ENCODE measurements at places on chromosomes 3 and 15. TPM values are rescaled to one million over a fixed set of nuclear protein-coding genes. Genes with fewer than 3 reads are reported as not detected.

- peaks cover 3% of the 10 kb centered on the region for H3K27me3 ChIP-seq
- DNase-seq = no peak
- no peaks in the 10 kb centered on the region for H3K36me3 ChIP-seq
- no peaks in the 10 kb centered on the region for H3K4me1 ChIP-seq
These were observed 50.5 kb upstream of the WNT5A start for GRCh38 chr3:55537563-55537962.

DNA sequence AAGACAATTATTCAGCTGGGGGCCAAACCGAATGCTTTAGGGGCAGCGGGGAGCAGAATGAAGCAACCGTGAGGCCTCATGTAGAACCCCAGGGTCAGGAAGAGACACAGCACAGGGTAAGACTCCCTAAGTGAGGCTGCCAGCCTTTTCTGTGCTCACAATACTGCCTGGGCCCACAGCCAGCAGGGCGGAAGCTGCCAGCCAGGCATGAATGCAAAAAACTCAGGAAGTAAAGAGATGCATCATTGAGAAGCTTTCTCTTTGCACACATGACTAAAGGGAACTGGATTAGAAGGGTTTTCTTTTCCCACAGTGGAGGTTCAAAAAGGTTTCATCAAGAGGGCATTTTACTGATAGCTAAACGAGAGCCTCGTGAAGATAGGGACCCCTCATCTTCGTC lies 33.3 kb downstream of the CA12 start:
- H3K27ac ChIP-seq = no peak overlapping the region
- no peak overlapping the region for H3K4me3 ChIP-seq
- H3K36me3 ChIP-seq = no peaks in the 10 kb centered on the region
- H3K27me3 ChIP-seq = no peaks in the 10 kb centered on the region

GRCh38 chr15:100043692-100044091 lies 298.1 kb downstream of the ADAMTS17 start:
- no peak overlapping the region for H3K27ac ChIP-seq
- no peak for DNase-seq
- H3K27me3 ChIP-seq = no peaks in the 10 kb centered on the region
- H3K4me3 ChIP-seq = no peak overlapping the region
- no peaks in the 10 kb centered on the region for H3K36me3 ChIP-seq

THAP10 gene
- total RNA-seq = not detected

DNA sequence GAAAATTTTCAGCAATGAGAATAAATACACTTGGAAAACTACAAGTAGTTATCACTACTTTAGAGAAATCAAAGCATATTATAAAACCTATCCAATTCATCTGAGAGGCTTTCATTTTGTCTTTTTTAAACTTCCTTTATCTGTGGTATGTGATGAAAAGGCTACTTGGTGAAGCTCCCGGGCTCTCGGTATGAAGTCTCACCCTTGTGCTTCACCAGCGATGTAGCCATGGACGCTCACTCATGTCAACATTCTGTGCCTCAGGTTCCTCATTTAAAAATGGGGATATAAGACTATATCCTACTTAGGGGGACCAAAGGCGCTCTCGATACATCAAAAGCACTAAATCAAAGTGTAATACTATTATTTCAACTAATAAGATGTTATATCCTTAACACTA lies 14.9 kb downstream of the SATB1 start:
- peaks cover 33% of the 10 kb centered on the region for H3K36me3 ChIP-seq
- no peak for DNase-seq
- H3K4me1 ChIP-seq = peaks cover 84% of the 10 kb centered on the region
- H3K27ac ChIP-seq = no peak overlapping the region

DNA sequence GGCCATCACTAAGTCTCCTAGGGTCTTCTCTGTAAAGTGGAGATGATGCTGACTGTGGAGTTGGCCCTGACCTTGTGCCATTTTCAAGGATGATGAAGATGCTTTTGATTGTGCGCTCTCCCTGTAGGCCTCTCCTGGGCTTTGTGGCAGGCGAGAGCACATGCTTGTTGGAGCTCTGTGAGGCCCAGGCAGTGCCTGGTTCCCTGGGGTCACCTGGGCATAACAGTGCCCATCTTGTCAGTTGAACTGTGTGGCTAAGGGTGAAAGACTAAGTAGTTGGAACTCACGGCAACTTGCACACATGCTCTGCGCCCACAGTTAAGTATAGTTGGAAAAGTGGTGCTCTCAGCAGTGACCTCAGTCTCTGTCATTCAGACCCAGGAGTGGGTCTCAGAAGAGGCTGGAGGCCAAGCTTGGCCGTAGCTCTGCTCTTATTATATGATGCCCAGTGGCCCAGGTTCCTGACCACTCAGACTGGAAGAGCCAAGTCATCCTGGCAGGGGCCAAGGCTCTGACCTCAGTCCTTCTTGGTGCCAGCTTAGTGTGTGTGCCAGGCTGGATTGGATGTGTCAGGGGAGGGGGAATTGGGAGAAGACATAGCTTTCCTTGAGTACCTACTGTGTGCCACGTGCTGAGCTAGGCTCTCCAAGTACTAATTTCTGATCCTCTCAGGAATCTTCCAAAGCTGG lies 154.6 kb downstream of the EEFSEC start:
- H3K27me3 ChIP-seq = no peaks in the 10 kb centered on the region
- H3K4me1 ChIP-seq = peaks cover 10% of the 10 kb centered on the region
- no peak for DNase-seq
- peaks cover 3% of the 10 kb centered on the region for H3K36me3 ChIP-seq
- no peak overlapping the region for H3K27ac ChIP-seq

GRCh38 chr15:40991355-40991754 lies 38.1 kb downstream of the CHAC1 start:
- DNase-seq = no peak
- H3K27ac ChIP-seq = no peak overlapping the region
- no peaks in the 10 kb centered on the region for H3K27me3 ChIP-seq
- H3K36me3 ChIP-seq = peaks cover 59% of the 10 kb centered on the region

TFRC gene
- total RNA-seq = 162 TPM

C2CD4A gene
- not detected for total RNA-seq

DNA sequence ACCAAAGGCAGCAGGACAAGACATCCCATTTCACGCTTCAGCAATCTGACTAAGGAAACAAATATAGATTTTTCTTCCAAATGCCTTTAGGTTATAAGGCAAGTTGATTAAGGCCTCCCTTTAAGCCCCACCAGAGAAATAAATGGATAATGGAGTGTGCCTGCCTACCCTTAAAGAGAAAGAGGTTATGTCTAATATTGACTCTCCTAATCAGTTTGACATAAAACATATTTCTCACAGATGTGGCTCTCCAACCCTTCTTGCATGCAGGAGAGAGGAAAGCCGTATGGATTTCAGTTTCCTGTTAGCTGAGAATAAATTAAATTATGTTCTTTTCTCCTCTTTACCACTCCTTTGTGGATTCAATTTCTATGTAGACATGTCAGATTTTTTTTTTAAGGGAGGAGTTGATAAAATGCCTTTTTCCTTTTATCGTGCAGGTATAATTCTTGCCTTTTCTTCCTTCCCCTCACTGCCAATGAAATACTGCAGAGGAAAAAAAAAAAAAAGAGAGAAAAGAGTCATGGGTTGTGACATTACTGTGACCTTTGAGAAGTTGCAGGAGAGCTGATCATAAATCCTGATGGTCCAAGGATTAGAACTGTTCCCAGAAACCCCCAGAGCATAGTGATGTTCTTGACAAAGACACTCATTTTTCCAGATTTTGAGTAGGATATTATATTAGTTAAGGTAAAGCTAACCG lies 355.3 kb upstream of the SLCO3A1 start:
- no peak for DNase-seq
- no peaks in the 10 kb centered on the region for H3K36me3 ChIP-seq
- H3K27me3 ChIP-seq = no peaks in the 10 kb centered on the region
- no peaks in the 10 kb centered on the region for H3K4me1 ChIP-seq
- H3K27ac ChIP-seq = no peak overlapping the region
- H3K4me3 ChIP-seq = no peak overlapping the region

GRCh38 chr3:41600616-41601015 lies 361.3 kb downstream of the ULK4 start:
- no peaks in the 10 kb centered on the region for H3K4me1 ChIP-seq
- no peak for DNase-seq
- H3K27ac ChIP-seq = no peak overlapping the region
- no peak overlapping the region for H3K4me3 ChIP-seq
- no peaks in the 10 kb centered on the region for H3K27me3 ChIP-seq
- H3K36me3 ChIP-seq = no peaks in the 10 kb centered on the region

DPPA4 gene
- 1.5 TPM for total RNA-seq

- no peaks in the 10 kb centered on the region for H3K27me3 ChIP-seq
- H3K27ac ChIP-seq = no peak overlapping the region
These were observed 542.9 kb downstream of the FHIT start for GRCh38 chr3:60708191-60708975.

DNA sequence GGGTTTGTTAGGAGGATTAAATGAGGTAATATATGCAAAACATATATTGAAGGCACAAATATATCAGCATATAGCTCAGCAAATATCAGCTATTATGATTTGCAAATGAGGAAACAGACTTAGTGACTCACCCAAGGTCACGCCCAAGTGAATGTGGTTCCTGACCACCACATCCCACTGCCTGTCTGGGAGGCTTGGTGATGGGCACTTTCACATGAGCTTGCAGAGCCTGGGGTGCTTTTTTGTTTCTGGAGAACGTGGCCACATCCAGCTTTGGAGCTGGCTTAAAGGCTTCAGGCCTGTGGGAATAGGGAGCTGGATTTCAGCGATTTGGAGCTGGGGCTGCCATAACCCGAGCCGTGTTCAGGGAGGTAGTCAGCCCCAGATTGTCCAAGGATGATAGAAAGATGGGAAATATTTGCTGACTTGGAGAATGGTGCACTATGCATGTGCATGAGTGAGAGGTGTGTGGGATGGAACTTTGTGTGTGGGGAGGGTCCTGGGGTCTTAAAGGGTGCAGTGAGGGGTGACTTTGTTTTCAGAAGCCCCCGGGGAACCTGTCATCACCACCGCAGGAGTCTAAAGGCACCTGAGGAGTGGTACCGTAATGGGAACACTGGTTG lies 12.0 kb upstream of the FGD5 start:
- H3K36me3 ChIP-seq = no peaks in the 10 kb centered on the region
- DNase-seq = no peak
- no peak overlapping the region for H3K4me3 ChIP-seq

CD200 gene
- 2.9 TPM for total RNA-seq

CCR4 gene
- total RNA-seq = 37.4 TPM

DUSP7 gene
- 11.3 TPM for total RNA-seq

SLC2A2 gene
- total RNA-seq = 0.16 TPM

CORO2B gene
- total RNA-seq = 0.06 TPM

DNA sequence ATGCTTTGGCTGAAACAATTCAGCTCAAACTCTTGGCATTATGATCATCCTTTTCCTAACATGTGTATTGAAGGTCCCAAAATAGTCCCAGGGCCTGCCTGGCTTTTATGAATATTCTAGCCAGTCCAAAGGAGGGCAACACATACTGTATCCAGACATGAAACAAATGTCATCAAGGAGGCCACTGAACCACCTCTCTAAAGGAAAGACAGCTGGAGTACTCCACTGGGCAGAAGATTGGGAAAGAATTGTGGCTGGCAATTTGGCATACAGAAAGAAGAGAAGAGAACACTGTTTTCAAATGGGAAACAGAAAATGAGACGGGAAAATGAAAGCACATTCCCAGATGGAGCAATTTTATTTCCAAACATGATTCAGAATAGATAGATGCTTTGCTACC lies 80.6 kb downstream of the NCEH1 start:
- H3K36me3 ChIP-seq = peaks cover 2% of the 10 kb centered on the region
- no peak for DNase-seq
- no peaks in the 10 kb centered on the region for H3K4me1 ChIP-seq

- no peaks in the 10 kb centered on the region for H3K36me3 ChIP-seq
- DNase-seq = no peak
- no peaks in the 10 kb centered on the region for H3K27me3 ChIP-seq
- H3K4me1 ChIP-seq = no peaks in the 10 kb centered on the region
These were observed 452.1 kb downstream of the RAP2B start for GRCh38 chr3:153614140-153614539.

LIPH gene
- not detected for total RNA-seq

PDZRN3 gene
- total RNA-seq = 0.16 TPM

GRCh38 chr3:99808163-99808794 lies 9.4 kb upstream of the CMSS1 start:
- peaks cover 5% of the 10 kb centered on the region for H3K27me3 ChIP-seq
- no peak overlapping the region for H3K27ac ChIP-seq
- H3K36me3 ChIP-seq = no peaks in the 10 kb centered on the region
- DNase-seq = no peak
- no peak overlapping the region for H3K4me3 ChIP-seq

ABI3BP gene
- not detected for total RNA-seq

GRCh38 chr3:35549690-35550089 lies 89.6 kb upstream of the ARPP21 start:
- no peak overlapping the region for H3K27ac ChIP-seq
- H3K36me3 ChIP-seq = no peaks in the 10 kb centered on the region
- H3K4me1 ChIP-seq = no peaks in the 10 kb centered on the region
- no peaks in the 10 kb centered on the region for H3K27me3 ChIP-seq

DNA sequence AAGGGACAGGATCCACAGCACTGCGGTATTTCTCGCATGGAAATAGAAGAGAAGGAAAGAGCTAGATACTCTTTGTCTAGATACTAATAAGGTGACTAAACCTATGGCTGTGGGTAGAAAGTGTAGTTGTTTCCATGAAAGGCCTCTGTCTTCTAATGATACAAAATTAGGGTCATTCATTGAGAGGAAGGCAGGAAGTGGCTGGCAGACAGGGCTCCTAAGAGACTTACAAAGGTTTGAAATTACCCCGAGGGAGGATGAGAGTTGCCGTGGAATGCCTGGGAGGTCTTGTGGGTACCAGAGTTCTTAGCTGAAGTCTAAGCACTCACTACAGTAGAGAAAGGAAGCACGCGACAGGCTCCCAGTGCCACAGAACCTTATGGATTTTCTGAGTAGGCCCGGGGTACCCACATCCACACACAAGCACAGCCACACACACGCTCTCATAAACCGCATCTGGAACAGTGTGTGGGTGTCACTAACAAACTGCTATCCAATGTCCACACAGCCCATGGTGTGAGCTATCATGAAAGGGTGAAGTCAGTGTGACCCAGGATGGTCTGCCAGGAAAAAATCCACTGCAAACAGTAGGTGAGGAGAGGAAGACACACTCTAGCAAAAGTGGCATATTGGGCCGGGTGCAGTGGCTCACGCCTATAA lies 221.4 kb downstream of the FAM43A start:
- no peak overlapping the region for H3K27ac ChIP-seq
- H3K36me3 ChIP-seq = no peaks in the 10 kb centered on the region
- no peak for DNase-seq
- H3K27me3 ChIP-seq = no peaks in the 10 kb centered on the region
- H3K4me3 ChIP-seq = no peak overlapping the region

GRCh38 chr3:73621388-73621787 lies 3.4 kb downstream of the PDZRN3 start:
- no peak overlapping the region for H3K4me3 ChIP-seq
- H3K27ac ChIP-seq = no peak overlapping the region
- no peaks in the 10 kb centered on the region for H3K4me1 ChIP-seq
- no peaks in the 10 kb centered on the region for H3K27me3 ChIP-seq

- no peaks in the 10 kb centered on the region for H3K27me3 ChIP-seq
- no peaks in the 10 kb centered on the region for H3K4me1 ChIP-seq
- H3K27ac ChIP-seq = no peak overlapping the region
- H3K4me3 ChIP-seq = no peak overlapping the region
- H3K36me3 ChIP-seq = no peaks in the 10 kb centered on the region
These were observed 44.0 kb downstream of the PHLDB2 start for GRCh38 chr3:111903067-111903511.

- no peak overlapping the region for H3K27ac ChIP-seq
- H3K4me3 ChIP-seq = no peak overlapping the region
These were observed 8.6 kb downstream of the PODXL2 start for GRCh38 chr3:127637546-127637945.

- H3K27ac ChIP-seq = no peak overlapping the region
- H3K27me3 ChIP-seq = no peaks in the 10 kb centered on the region
- H3K4me1 ChIP-seq = no peaks in the 10 kb centered on the region
- H3K4me3 ChIP-seq = no peak overlapping the region
These were observed 262.5 kb upstream of the ATP10A start for GRCh38 chr15:26125664-26126063.

All from T-cell (primary cell).